ENCODE measurements at places on chromosomes 16 and 17. TPM values are rescaled to one million over a fixed set of nuclear protein-coding genes. Genes with fewer than 3 reads are reported as not detected.
A peak's percentile ranks its signal among the peaks of the same experiment; 100 is the strongest.

DNA sequence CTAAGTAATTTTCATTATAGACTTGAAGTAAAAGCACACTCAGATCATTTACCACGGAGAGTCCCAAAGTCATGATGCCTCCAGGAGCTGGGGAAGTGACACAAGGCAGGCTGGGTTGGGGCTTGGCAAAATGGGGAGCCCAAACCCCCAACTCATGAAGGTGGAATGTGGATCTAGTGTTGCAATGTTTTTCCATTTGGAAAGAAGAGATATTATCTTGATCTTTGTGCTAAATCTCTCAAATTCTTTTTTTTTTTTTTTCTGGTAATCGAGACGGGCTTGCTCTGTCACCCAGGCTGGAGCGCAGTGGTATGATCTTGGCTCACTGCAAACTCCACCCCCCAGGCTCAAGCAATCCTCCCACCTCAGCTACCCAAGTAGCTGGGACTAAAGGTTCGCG is 7.5 kb upstream of the KCNG4 start:
- no peaks in the 10 kb centered on the region for H3K36me3 ChIP-seq
- H3K27ac ChIP-seq, result no peak overlapping the region
- H3K4me3 ChIP-seq, result no peak overlapping the region
- no peak for DNase-seq
- H3K4me1 ChIP-seq, result no peaks in the 10 kb centered on the region

The KRTAP4-4 gene
- polyA plus RNA-seq, result not detected

DNA sequence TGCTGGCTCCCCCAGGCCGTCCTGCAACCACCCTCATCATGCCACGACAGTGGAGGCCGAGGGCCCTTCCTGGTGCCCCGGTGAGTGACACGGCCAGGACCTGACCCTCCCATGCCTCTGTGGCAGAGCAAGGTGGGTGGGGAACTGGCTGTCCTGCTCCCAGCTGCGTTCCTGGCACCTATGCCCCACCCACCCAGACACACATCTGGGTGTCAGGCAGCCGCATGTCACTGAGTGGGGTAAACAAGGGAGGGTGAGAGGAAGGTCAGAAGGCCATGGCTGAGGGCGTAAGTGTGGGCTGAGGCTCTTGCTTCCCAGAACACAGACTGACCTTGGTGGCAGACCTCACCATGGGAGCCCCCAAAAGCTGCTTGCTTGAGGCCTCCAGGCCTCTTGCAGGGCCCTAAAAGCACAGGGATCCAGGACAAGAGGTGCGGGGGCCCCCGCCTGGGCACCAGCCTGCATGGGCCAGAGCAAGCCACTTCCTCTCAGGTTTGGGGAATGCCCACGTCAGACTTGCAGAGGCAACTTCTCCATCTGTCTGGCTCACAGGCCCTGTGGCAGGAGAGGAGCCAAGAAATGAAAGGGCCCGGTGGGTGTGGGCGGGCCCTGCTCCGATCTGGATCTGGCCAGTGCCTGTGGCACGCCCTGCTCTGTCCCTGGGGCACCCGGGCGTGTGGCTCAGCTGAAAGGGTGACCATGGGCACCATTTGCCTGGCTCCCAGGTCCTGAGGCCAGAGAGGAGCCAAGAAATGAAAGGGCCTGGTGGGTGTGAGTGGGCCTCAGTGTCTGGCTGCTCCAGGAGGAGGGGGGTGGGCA is 3.9 kb upstream of the CCDC57 start:
- peak; percentile 87 for DNase-seq
- H3K27me3 ChIP-seq, result no peaks in the 10 kb centered on the region
- no peak overlapping the region for H3K27ac ChIP-seq

- no peaks in the 10 kb centered on the region for H3K36me3 ChIP-seq
- peak; percentile 84 for DNase-seq
- no peaks in the 10 kb centered on the region for H3K27me3 ChIP-seq
- no peak overlapping the region for H3K27ac ChIP-seq
- no peaks in the 10 kb centered on the region for H3K4me1 ChIP-seq
Observed at GRCh38 chr16:23905027-23905426, 69.2 kb downstream of the PRKCB start.

- no peak for DNase-seq
- no peaks in the 10 kb centered on the region for H3K27me3 ChIP-seq
- no peak overlapping the region for H3K27ac ChIP-seq
Observed at GRCh38 chr16:78425891-78426510, 326.5 kb downstream of the WWOX start.

GRCh38 chr17:13541032-13541480 is 60.7 kb downstream of the HS3ST3A1 start:
- no peak overlapping the region for H3K27ac ChIP-seq
- no peak overlapping the region for H3K4me3 ChIP-seq
- DNase-seq, result peak; percentile 95
- H3K27me3 ChIP-seq, result no peaks in the 10 kb centered on the region

- DNase-seq, result no peak
- H3K36me3 ChIP-seq, result no peaks in the 10 kb centered on the region
- no peaks in the 10 kb centered on the region for H3K4me1 ChIP-seq
- no peak overlapping the region for H3K27ac ChIP-seq
- H3K27me3 ChIP-seq, result no peaks in the 10 kb centered on the region
- no peak overlapping the region for H3K4me3 ChIP-seq
Observed at GRCh38 chr16:51553910-51554309, 402.8 kb upstream of the SALL1 start.

DNA sequence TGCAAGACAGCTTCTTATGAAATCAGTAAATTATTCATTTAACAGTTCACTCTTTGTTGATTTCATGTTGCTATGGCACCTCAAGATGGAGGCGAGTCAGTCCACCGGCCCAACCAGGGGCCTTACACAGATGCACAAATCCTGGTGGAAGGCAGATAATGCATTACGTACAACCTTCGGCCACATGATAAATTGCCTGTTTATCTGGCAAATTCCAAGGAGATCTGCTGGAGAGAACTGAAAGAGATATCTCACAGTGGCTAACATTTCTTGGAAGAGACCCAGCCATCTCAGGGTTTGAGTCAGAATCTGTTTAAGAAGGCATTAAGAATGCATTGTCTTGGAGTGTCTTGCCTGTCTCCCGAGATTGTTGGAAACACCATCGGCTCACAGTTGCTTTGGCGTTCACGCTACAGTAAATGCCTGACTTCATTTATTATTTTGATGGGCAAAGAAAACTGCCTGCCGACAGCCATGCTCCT is 225.6 kb downstream of the MSI2 start:
- H3K27ac ChIP-seq, result no peak overlapping the region
- no peaks in the 10 kb centered on the region for H3K27me3 ChIP-seq
- H3K4me3 ChIP-seq, result no peak overlapping the region
- peaks cover 31% of the 10 kb centered on the region for H3K4me1 ChIP-seq

The SDR42E1 gene
- polyA plus RNA-seq, result not detected

The ZSCAN10 gene
- polyA plus RNA-seq, result not detected

- no peaks in the 10 kb centered on the region for H3K27me3 ChIP-seq
- H3K36me3 ChIP-seq, result no peaks in the 10 kb centered on the region
- no peak for DNase-seq
- no peaks in the 10 kb centered on the region for H3K4me1 ChIP-seq
- H3K4me3 ChIP-seq, result no peak overlapping the region
Observed at GRCh38 chr16:10240854-10241613, 58.8 kb upstream of the GRIN2A start.

GRCh38 chr17:34673995-34674890 is 94.9 kb downstream of the TMEM132E start:
- H3K36me3 ChIP-seq, result no peaks in the 10 kb centered on the region
- H3K4me1 ChIP-seq, result no peaks in the 10 kb centered on the region
- no peak for DNase-seq
- H3K4me3 ChIP-seq, result no peak overlapping the region
- no peaks in the 10 kb centered on the region for H3K27me3 ChIP-seq

The KRT39 gene
- polyA plus RNA-seq, result not detected

DNA sequence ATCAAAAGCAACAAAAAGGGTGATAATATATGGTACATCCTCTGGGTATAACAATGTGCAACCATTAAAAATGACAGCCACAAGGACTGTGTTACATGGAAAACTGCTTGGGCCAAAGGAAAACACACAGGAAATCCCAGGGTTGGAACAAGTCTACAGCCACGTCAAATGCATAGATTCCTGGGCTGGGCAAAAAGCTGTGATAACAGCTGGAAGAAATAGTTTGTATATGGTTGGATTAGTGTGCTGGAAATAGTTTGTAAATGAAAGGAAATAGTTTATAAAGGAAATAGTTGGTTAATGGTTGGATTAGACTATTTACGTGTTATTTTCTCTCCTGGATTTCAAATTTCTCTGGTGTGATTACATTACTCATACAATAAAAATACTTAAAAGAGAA is 2.6 kb downstream of the HSD17B2 start:
- H3K4me3 ChIP-seq, result no peak overlapping the region
- DNase-seq, result no peak
- H3K27ac ChIP-seq, result no peak overlapping the region
- H3K4me1 ChIP-seq, result no peaks in the 10 kb centered on the region
- H3K36me3 ChIP-seq, result no peaks in the 10 kb centered on the region

DNA sequence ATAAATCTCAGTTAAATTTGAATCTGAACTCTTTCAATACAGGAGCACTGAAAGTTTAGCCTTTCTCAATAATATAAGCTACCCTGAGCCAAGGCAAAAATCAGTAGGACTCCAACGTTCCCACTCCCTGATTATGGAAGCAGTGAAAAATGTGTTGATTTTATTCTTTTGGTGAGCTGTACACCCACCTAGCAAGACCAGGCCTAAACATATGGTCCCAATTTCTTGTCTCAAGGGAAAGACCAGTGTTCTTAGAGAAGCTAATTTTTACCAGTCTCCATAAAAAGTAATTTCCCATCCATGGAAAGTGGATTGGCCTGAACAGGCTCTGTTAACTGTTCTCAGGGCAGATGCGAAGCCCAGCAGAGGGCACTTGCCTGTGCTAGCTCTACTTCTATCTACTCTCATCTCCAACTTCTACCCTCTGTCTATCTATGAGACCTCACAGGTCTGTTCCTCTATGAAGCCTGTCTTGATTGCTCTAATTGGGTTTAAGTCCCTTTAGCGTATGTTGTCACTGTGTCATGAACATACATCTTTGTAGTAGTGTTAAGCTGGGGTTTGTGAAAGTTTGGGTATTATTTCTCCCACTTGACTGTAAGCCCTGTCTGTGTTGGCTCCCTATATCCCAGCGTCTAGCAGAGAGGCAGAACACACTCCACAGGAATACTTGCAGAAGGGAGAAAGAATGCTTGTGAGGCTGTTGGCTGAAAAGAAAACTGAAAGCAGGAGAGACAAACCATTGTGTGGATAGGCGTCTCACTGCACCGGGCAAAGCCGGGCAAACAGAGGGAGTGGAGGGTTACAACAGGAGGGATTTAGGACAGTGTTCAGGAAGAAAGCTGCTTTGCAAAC is 167.1 kb upstream of the MAF start:
- H3K27me3 ChIP-seq, result no peaks in the 10 kb centered on the region
- no peak overlapping the region for H3K4me3 ChIP-seq
- H3K27ac ChIP-seq, result no peak overlapping the region
- H3K4me1 ChIP-seq, result no peaks in the 10 kb centered on the region

DNA sequence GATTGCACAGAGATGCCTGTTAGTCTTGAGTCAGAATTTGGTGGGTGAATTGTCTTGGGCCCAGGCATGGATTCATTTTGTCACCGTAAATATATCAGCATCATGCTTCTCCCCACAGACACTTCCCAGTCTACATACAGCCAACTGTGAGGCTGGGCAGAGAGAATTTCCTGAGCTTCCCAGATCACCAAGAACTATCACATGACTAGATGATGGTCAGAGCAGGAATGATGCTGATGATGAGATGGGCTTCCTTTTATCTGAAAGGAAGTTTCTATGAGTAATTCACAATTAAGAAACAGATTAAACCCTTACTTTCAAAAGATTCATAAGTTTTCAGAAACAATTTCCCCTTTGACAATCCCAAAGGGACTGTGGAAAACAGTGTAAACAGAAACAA is 323 bp upstream of the KRTAP9-9 start:
- H3K4me1 ChIP-seq, result no peaks in the 10 kb centered on the region
- no peaks in the 10 kb centered on the region for H3K36me3 ChIP-seq
- DNase-seq, result no peak
- H3K4me3 ChIP-seq, result no peak overlapping the region
- peaks cover 67% of the 10 kb centered on the region for H3K27me3 ChIP-seq
- H3K27ac ChIP-seq, result no peak overlapping the region

DNA sequence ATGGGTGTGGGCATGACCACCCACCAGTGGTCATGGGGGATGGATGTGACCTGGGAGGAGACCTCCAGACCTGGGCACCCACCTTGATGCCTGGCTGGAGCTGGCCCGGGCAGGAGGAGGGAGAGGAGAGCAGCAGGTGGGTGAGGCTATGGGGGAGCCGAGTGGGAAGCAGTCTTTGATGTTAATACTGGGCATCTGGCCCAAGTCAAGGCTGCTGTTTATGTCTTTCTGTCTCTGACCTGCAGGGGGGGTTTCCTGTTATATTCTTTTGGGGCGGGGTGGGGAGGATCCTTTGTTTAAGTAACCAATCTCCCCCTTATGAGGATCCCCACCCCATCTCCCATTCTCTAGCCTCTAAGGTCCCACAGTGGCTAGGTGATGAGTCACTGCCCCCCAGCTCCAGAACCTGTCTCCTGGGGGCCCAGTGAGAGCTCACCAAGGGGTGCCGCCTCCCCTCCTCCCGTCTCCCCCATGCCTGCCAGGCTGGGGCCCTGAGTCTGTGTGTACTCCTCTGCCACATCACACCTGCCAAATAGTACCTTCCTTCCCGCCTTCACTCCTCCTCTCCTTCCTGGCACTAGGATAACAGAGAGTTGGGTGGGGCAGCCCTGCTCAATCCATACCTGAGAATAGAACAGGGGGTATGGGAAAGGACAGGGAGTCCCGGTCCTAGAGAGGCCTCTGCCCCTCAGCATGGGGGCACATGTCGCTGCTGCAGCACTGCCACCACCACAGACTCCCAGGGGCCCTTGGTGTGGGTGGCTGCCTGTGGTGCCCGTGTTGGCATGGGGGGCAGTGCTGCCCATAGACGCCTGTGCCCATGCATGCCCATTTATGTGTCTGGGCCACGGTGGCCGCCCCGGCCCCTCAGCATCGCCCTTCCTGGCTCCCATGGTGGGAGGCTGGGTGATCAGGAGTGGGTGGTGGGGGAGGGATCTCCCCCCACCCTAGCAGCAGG is 7.3 kb downstream of the THRA start:
- H3K36me3 ChIP-seq, result no peaks in the 10 kb centered on the region
- H3K4me1 ChIP-seq, result peaks cover 76% of the 10 kb centered on the region
- DNase-seq, result no peak
- H3K27ac ChIP-seq, result peak overlapping the region; percentile 89
- H3K27me3 ChIP-seq, result no peaks in the 10 kb centered on the region

Measured in cardiac muscle cell (in vitro differentiated cells and primary cell).